Motor neuron (in vitro differentiated cells): ENCODE measurements at places on chromosomes 1 and 21. TPM values are rescaled to one million over a fixed set of nuclear protein-coding genes. Genes with fewer than 3 reads are reported as not detected.

The RIPK4 gene
- 0.16 and 0.18 TPM in 2 replicates for total RNA-seq

The RGS7 gene
- 11.4 and 12.5 TPM in 2 replicates for total RNA-seq

The HTR6 gene
- 0.23 and 0.56 TPM in 2 replicates for total RNA-seq

The COL9A2 gene
- 1.2 and 5.2 TPM in 2 replicates for total RNA-seq
